ENCODE measurements at places on chromosomes 1 and 21.

DNA sequence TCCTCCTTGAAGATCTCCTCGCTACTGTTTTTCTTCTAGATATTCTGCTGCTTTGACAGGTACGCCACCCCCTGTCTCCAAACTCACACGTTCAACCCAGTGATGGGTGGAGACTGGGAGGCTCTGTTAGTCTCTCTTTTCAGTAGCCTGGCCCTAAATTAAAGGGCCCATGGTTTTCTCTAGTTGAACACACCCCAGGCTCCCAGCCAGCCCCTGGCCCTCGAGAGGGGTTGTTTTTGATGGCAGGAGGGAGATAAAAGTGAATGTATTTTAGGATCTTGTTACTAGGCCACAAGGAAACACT lies 21.6 kb upstream of the CLDN14 start:
- no peak for DNase-seq

- no peak for DNase-seq
These were observed 27.1 kb downstream of the FTCD start for GRCh38 chr21:46128106-46128932.

GRCh38 chr1:67227196-67227595 lies 60.9 kb downstream of the IL23R start:
- no peak for DNase-seq

- DNase-seq = no peak
These were observed 19.7 kb downstream of the PTAFR start for GRCh38 chr1:28156821-28157220.

GRCh38 chr1:45796946-45797345 lies 6.5 kb upstream of the MAST2 start:
- DNase-seq = no peak

GRCh38 chr1:26797627-26798026 lies 9.9 kb downstream of the PIGV start:
- no peak for DNase-seq

DNA sequence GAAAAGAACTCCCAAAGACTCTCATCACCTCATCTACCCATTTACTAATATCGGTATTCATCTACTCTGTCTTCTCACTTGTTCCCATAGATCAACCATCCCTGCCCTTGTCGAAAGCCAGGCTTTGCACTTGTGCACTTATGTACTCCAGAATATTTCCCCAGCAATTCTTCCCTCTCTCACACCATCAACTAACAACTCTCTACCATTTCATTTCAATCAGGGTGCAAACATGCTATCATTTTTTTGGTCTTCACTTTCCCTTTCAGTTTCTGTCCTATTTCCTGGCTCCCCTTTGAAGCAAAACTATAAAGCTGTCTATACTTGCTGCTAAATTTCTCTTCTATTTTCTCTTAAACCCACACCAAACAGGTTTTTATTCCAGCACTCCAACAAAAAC lies 6.7 kb downstream of the C1orf105 start:
- DNase-seq = no peak

- no peak for DNase-seq
These were observed 5.2 kb downstream of the EEIG2 start for GRCh38 chr1:108565081-108565480.

DNA sequence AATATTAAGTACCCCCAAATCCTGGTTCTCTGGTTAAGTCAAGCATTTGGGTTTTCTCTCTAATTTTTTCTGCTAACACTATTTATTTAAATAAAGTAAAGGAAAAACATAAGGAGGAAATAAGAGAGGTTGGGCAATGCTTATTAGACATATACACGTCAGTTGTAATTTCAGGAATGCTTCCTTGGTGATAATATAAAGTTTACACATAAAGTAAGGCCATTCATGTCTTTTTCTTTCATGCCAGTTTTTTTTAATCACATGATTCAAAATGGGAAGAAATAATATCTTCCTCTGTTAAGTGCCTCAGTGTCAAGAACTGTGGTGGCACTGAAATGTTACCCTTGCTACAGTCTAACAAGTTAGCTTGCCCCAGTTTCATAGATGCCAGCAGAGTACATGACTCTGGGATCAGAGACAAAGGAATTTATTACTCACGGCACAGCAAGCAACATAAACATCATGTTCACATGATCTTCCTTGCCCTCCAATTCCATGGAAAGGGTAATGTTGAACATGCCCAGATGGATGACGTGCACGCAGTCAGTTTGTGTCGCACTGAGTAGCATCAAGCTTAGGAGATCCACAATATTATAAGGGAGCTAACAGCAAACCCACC lies 184.9 kb downstream of the PLA2G4A start:
- DNase-seq = no peak
